ENCODE measurements at places on chromosomes 2 and 18.

- no peak for DNase-seq
Observed at GRCh38 chr2:96934182-96934495, 52.2 kb downstream of the FAM178B start.

GRCh38 chr2:236610991-236611821 is 41.6 kb downstream of the ACKR3 start:
- DNase-seq, result no peak

DNA sequence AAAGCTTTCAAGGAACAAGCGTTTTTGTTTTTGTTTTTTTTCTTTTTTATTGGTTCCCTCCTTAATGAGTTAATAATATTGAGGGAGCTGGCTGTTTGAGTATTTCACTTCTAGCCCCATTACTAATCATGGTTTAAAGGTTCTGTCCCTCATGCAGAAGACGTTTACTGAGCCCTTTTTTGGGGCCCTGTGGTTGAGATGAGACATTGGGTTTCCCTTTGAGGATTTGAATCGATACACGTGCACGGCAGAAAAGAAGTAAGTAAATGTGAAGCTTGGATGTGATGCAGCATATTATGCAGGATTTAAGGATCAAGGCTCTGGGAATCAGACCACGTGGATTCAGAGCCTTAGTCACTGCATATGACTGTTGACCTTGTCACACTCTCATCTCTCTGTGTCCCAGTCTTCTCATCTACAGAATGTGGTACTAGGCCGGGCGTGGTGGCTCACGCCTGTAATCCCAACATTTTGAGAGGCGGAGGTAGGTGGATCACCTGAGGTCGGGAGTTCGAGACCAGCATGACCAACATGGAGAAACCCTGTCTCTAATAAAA is 1.0 kb upstream of the CHST10 start:
- no peak for DNase-seq

DNA sequence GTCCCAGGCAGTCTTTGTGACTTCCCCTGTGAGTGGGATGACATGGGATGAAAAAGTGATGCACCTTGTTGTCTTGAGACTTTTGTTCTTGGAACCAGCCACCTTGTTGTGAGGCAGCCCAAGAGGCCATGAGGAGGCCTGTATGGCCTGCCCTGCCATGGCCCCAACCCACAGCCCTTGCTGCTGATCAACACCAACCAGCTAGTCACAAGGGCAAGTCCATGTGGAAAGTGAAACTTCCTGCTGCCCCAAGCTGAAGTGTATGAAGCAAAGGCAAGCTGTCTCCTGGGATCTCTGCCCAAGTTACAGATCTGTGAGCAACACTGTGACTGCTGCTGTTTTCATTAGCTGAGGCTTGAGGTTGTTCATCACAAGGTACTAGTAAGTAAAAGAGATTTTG is 21.6 kb downstream of the TMEM18 start:
- no peak for DNase-seq

DNA sequence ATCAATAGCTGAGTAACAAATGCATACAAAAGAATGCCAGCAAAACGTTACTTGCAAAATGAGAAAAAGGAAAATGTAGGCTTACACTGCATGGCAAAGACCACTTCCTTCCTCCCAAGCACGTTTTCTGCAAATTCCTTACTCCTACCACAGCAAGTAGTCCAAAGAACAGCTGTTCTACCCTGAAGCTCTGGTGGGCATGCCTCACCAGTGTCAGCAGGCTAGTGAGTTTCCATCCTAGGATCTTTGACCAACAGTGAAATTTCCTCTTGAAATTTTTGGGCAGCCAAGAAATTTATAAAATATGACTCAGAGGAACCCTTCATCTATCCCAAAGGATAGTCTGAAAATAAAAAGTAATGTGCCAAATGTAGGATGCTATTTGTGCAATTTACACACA is 123.9 kb downstream of the ZNF532 start:
- DNase-seq, result no peak

DNA sequence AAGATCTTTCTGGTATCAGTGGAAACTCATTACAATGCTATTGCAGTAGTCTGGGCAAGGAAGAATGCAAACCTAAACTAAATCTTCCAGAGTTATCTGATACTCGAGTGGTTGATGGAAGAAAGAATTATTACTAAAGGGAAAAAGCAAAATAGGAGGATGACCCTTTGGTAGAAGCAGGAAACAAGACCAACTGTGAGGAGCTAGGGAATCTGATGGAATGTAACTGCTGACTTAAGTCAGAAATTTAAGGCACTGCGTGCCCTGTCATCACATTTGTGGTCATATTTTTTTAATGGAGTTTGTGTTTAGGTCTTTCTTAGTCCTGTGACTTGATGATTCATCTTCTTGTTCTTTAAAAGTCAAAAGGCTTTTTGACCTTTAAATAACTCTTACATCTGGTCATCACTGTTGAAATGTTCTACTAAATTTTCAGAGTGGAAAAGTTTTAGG is 36.5 kb upstream of the ARMC9 start:
- no peak for DNase-seq

- no peak for DNase-seq
Observed at GRCh38 chr2:136065384-136065783, 52.6 kb downstream of the CXCR4 start.

DNA sequence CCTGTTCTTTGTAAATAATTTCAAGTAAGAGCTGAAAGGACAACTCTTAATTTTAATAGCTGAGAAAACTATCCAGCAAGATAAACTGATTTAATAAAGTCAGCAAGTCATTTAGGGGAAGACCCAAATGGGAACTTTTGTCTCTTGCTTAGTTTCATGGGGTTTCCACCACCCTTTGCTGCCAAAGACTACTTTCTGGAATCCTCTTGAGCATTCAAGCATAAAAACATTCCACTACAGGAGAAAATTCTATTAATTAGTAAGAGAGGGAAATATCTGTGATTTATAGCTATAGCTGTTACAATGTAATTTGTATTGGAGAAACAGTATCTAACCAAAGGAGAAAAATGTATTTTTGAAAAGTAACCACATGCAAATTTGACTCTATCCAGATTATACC is 20.6 kb downstream of the EFEMP1 start:
- no peak for DNase-seq

DNA sequence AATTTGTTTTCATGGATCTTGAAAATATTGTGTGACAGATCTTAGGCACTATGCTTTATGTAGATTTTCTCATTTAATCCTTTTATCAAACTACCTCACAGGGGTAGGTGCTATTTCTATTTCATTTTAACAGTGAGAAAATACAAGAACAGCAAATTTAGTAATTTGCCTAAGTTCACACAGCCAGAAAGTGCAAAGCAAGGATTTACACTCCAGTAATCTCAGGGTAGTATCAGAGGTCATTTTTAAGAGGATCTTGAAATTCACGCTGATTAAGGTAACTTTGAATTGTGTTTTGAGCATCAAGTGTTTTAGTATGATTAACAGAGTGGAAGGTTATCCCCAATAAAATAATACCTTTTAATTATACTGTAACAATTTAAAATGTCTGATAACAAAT is 10.1 kb upstream of the KCNJ3 start:
- DNase-seq, result no peak

GRCh38 chr2:37355735-37356134 is 11.3 kb downstream of the QPCT start:
- no peak for DNase-seq

- DNase-seq, result no peak
Observed at GRCh38 chr2:181354626-181355025, 102.6 kb upstream of the ITGA4 start.

DNA sequence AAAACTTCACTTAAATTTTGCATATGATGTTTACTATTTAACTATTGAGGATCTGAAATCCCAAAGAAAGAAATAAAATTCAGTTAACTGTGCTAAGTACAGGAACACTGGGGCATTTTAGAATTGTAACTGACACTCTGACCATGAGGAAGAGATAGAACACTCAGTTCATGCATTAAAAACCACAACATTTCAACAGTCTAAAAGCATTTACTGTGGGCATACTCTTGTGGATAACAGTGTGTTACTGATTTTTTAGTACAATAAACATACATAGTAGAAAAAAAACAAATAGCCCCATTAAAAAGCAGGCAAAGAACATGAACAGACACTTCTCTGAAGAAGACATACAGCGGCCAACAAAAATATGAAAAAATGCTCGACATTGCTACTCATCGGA is 1122.7 kb upstream of the PIK3C3 start:
- no peak for DNase-seq

GRCh38 chr2:77768508-77768907 is 246.3 kb upstream of the LRRTM4 start:
- DNase-seq, result no peak

DNA sequence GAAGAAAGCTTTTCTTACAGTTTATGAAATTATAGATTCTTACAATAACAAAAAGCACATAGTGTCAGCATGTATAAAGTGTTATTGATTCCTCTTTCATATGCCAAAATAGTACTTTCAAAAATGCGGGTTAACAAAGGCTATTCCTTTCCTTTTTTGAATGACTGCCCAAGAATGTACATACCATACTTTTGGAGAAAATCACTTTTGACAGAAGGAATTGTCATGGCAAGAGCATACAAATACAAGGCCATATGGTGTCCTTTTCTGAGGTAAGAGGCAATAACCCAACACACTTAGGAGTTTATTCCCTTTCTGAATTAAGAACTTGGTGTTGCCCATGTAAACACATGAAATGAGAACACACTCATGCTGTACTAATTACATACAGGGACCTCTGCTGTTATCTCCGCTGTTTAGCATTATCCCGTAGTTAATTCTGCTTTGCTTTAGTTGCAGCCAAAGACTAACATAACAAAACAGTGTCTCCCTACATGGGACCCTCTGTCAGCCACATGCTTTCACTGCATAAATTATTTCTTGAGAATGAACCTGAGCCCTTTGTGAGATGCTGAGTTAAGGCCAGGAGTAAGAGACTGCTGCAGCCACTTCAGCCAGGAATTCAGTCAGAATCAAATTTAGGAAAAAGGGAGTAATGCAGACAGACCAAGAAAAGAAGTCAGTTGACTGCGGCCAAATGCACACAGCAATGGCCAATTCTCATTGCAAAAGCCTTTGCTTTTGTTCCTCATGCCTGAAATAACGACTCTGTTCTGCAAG is 67.0 kb downstream of the CDH2 start:
- no peak for DNase-seq

- DNase-seq, result no peak
Observed at GRCh38 chr18:58753976-58754375, 82.7 kb downstream of the MALT1 start.

- no peak for DNase-seq
Observed at GRCh38 chr2:3113769-3114168, 263.8 kb downstream of the EIPR1 start.
